ENCODE measurements at places on chromosomes 6 and 20.

DNA sequence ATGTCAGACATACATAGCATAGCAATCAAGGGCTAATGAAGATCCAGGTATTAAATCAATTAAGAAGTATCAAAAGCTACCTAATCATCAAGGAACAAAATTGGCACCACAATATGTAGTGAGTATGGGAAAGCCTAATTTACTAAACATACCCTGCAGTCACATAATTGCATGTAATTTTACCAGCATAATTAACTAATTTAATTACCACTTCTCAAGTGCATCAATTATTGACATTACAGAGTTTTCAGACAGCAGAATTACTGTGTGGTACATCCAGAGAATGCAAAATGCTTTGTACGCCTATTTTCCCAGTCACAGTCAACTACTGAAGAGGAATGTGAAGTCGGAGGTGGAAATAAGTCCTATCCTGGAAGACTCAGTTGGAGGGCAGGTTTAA, 279.0 kb upstream of the ID4 start:
- no peak for DNase-seq

- no peak for DNase-seq
Observed at GRCh38 chr6:121816361-121816760, 380.9 kb downstream of the GJA1 start.

- no peak for DNase-seq
Observed at GRCh38 chr6:102355578-102355977, 962.1 kb downstream of the GRIK2 start.

DNA sequence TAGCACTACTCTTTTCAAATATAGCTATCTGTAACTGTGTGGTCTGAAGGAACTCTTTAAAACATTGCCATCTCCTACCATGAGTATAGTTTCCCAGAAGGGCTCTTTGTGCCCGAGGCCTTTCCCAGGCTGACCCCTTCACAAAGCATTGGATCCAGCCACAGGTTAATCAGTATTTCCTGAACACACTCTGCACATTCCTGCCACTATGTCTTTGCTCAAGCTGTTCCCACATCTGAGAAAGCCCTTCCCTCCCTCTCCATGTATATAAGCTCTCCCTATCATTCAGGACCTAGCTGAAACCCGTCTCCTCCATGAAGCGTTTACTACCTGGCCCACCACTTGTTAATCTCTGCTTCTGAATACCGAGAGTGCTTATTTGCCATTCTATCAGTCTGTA, 47.8 kb upstream of the PKHD1 start:
- DNase-seq = no peak
